ENCODE measurements at places on chromosomes 6 and 20.

GRCh38 chr20:35767683-35768481 lies 3.9 kb upstream of the PHF20 start:
- DNase-seq: peak; percentile 36

- DNase-seq: no peak
These were observed 94.1 kb downstream of the TMEM242 start for GRCh38 chr6:157229132-157229618.

GRCh38 chr6:34277763-34278112 lies 28.9 kb upstream of the SMIM29 start:
- DNase-seq: no peak

- DNase-seq: no peak
These were observed 1.2 kb upstream of the TSPO2 start for GRCh38 chr6:41040940-41041536.

DNA sequence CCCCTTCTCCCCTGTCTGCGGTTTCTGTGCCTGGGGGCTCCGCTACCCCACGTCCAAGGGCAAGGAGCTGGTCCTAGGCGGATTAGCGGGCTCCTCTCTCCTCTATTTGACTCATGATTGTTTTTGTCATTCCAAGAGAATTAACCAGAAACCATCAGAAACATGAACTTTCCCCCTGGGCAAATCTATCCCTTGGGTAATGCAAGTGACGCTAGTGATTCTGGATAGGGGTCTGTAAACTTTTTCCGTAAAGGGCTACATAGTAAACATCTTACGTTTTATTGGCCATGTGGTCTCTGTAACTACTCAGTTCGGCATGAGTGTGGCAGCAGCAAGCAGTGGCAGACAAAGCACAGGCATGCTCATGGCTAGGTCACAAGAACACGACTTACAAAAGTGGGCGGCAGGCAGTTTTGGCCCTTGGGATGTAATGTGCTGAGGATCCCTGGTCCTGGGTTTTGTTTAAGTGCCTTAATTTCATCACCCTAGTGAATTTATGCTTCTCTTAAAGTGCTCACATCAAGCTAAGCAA lies 654 bp downstream of the CST11 start:
- DNase-seq: no peak

DNA sequence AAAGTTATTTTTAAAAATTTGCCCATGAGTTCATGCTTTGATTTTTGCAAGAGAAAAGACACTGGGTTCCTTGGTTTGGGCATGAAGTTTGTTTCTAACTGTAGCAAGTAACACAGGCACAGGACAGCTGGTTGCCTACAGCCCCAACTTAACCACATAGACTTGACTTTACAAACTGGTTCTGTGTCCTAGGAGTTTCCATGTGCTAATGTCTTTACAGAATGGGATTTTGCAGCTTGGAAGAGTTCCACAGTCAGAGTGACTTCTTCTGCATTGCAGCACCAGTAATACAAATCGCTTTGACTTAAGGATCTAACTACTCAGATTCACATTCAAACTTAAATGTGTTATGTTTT lies 44.3 kb downstream of the OR2B2 start:
- no peak for DNase-seq

DNA sequence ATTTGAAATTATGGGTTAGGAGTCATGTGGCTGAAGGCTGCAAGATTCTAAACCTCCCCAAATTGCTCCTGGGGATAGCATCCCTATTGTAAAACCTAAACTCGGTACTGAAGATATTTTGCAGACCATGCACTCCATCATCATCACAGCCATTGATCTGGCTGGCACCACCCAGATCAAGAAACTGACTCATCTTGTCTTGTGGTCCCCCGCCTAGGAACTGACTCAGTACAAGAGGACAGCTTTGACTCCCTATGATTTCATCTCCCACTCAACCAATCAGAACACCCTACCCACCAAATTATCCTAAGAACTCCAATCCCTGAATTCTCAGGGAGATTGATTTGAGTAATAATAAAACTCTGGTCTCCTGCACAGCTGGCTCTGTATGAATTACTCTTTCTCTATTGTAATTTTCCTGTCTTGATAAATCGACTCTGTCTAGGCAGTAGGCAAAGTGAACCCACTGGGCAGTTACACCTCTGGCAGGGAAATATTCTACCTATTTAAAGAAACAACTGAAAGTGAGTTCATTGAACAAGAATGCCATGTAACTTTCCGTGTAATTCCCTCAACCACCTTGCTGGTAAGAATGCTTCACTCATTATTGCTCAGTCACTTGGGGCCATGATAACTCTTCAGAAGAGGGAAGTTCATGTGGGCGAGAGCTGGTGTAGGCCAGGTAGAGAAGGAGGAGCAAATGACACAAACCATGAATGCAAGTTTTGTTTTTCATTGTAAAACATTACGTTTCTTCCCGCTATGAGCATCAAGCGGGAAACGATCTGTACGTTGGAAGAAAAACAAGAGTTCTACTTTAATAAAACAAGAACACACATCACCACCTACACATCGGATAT lies 602.9 kb upstream of the ARID1B start:
- DNase-seq: no peak

DNA sequence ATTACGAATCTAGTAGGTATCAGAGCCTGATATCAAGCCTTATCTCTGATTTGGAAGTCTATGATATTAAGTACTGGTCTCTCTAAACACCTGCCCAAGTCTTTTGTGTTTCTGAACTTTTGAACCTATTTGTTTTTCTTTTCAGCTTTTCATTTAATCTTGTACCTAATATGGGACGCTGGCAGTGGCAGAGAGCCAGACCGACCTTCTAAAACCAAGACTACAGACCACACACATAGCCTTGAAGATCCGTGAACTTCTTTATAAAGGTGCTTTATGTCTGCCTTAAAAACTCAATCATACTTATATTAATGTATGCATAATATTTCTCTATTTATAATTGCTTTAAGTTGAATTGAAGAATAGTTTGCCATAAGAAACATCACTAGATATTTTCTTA lies 12.6 kb upstream of the PTCHD4 start:
- DNase-seq: no peak

GRCh38 chr6:90369651-90370050 lies 73.0 kb upstream of the BACH2 start:
- no peak for DNase-seq

- no peak for DNase-seq
These were observed 82.2 kb downstream of the MYO6 start for GRCh38 chr6:75830959-75831885.

DNA sequence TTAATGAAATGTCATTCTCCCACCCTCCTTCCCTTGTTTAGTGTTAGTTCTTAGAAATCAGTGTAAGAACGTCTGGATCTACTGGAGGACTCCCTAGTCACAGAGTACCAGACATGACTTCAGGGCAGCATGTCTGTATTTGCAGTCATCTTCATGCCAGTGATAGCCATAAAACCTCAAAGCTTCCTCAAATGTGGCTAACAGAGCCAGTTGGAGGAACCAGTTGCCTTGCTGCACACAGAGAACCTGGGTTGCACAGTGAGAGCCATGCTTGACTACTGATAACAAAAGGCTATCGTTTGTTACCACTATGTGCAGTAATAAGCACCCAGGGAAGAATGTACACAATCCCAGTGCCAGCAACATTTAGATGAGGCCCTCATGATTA lies 20.1 kb downstream of the NT5E start:
- no peak for DNase-seq

- DNase-seq: no peak
These were observed 33.1 kb downstream of the RAB44 start for GRCh38 chr6:36730424-36731380.

- DNase-seq: no peak
These were observed 51.3 kb upstream of the GLP1R start for GRCh38 chr6:38997128-38997761.

GRCh38 chr20:33249456-33249855 lies 13.7 kb downstream of the BPIFA1 start:
- no peak for DNase-seq

DNA sequence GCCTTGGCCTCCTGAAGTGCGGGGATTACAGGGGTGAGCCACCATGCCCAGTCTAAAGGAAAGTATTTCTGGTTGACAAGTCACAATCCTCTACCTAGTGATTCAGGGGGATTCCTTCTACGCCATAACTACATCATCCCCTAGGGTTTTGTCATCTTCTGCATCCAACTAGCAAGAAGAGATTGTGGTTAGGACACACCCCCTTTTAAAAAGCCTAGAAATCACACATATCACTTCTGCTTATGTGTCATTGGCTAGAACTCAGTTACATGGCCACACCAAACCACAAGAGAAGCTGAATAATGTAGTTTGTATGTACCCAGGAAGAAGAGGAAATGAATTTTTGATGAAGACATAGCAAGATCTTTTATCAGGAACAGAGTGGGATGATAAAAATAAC lies 14.7 kb upstream of the CHD6 start:
- DNase-seq: no peak

- no peak for DNase-seq
These were observed 431.3 kb downstream of the FRK start for GRCh38 chr6:115629415-115629814.

- DNase-seq: no peak
These were observed 162.7 kb downstream of the SOBP start for GRCh38 chr6:107652526-107653182.

- DNase-seq: no peak
These were observed 110.4 kb downstream of the SAMD5 start for GRCh38 chr6:147618927-147619326.

GRCh38 chr6:87027021-87027420 lies 67.9 kb downstream of the CGA start:
- DNase-seq: no peak

DNA sequence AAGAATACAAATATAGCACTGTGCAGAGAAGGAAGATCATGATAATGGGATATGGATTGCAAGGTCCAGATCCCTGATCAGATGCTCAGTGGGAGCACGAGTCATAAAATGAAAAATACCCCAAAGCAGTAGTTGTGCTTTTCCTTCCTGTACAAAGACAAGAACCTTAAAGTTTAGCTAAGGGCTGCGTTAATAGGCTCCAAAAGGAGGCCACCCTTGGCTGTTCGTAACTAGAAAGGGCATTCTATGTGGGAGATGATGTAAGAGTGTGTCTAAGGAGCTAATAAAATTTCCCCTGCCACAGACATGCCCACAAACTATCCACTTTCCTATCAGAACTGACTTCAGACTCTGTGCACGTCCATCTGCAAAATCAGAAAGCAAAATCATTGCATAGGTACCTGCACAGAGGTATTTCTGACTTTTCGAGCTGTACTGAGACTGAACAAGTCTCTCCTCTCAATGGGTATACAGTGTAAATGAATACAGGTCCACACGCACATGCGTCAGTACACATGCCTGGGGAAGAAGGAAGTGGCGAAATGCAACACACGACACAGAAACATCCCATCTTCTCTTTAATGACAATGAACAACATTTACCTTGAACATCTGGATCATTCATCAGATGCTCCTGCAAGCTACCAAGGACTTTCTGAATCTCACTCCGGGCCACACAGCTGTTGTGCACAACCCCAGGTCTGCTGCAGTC lies 16.9 kb upstream of the ANKRD60 start:
- no peak for DNase-seq
